ENCODE measurements at places on chromosomes 6 and 20.

GRCh38 chr20:43187476-43188233, 2.1 kb downstream of the PTPRT start:
- peak; percentile 17 for DNase-seq

- no peak for DNase-seq
Observed at GRCh38 chr6:121335087-121336008, 1.1 kb upstream of the TBC1D32 start.

GRCh38 chr20:568673-569415, 25.3 kb upstream of the CSNK2A1 start:
- DNase-seq = no peak

DNA sequence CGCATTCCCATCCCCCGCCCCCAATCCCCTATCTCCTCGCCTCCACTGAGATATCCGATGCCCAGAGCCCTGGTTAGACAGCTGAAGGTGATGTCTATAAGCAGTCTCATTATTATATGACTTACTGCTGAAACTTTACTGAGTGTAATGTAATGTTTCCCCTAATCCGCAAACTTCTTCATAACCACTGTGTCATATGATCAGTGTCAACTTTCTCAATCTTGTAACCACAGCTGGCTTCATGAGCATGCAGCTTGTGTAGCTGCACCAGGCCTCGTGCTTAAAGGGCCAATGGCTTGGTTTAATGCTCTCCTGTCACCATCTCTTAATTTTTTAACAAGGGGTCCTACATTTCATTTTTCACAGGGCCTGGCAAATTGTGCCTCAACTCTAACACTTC, 8.1 kb downstream of the ASIP start:
- no peak for DNase-seq

DNA sequence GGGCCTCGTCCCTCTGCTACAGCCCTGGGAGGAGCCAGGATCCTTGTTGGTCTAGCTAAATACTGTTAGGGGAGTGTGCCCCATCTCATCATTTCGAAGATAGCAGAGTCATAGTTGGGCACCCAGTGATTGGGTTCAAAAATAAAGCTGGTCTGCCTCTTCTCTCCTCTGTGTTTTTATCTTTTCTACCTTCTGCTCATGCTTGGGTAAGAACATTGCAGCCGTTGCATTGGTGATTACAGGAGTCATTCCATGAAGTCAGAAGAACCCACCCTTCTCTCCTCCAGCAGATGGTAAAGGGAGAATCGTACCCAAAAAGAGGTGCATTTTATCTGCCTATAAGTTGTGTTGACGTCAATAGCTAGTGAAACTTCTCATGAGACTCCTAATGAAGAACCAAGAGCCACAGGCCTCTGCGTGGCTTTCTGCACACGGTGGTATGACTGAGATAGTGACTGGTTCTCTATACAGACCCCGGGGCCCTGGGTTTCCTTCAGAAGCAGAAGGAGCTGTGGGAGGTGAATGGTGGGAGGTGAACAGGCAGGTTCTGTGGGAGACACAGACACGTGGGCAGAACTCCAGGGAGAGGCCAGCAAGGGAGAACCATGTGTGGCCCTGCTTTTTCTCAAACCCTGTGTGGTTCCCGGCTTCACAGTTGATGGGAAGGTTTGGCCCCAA, 5.7 kb upstream of the FAM209A start:
- no peak for DNase-seq

GRCh38 chr6:158419339-158419909, 107.2 kb downstream of the TULP4 start:
- no peak for DNase-seq

- DNase-seq = no peak
Observed at GRCh38 chr20:64232794-64233193, 22.8 kb upstream of the PCMTD2 start.

- DNase-seq = no peak
Observed at GRCh38 chr6:14544666-14545065, 427.1 kb downstream of the CD83 start.

GRCh38 chr6:37083243-37084138, 78.0 kb downstream of the FGD2 start:
- no peak for DNase-seq

DNA sequence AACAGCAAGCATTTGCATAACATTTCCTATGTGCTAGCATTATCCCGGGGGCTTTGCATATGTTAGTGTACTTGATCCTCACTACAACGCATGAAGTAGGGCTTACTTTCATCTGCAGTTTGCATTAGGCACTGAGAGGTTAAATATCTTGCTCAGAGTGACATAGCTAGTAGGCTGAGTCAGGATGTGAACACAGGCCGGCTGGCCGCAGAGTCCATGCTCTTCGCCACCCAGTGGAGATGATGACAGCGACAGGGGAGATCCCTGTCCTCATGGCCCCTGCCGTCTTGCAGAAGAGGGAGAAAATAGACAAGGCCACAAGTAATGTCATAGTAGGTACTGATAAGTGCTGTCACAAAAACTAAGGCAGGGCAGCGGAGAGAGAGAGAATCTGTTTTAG, 46.9 kb downstream of the LYRM4 start:
- DNase-seq = no peak

DNA sequence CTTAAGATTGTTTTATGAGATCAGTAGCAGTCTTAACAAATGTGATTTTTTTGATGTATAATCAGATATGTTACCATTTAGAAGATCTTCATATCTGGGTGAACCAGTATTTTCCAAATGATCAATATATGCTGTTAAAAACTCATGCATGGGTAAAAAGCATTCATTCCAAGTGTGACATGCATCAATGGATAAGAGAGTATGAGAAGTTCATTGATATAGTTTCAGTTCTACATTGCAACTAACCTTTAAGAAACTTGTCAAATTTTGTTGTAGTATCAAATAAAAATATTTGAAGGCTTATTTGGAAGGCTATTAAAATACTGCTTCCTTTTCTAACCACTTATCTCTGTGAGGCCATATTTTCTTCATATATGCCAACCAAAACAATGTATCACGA, 117.7 kb downstream of the FIG4 start:
- DNase-seq = no peak

DNA sequence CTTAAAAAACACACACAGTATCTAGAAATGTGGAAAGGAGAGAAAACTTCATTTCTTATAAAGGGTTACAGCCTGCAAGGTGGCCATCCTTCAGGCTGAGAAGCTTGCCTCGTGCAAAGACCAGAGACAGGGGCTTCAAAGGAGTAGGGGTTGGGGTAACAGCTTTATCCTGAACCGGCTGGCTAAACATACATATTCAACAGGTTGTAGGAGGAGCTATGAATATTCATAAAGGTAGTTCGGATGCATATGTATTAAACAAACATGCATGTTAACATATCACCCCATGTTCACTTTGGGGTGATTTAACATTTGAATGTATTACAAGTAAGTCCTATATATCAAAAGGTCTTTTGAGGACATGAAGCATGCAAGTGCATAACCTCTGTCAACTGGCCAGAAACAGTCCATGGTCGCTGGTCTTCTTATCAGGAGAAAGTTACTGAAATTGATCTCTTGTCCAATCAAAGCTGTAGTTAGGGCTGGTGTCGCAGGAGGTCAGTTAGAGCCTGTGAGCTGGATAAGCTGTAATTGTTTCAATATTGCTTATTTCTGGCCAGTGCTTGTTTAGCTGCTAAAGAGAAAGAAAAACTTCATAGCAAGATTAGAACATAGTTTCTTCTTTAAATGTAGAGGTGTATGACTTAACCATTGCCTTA, 2.3 kb upstream of the STMND1 start:
- DNase-seq = no peak

- no peak for DNase-seq
Observed at GRCh38 chr6:163958646-163959045, 544.1 kb downstream of the QKI start.

DNA sequence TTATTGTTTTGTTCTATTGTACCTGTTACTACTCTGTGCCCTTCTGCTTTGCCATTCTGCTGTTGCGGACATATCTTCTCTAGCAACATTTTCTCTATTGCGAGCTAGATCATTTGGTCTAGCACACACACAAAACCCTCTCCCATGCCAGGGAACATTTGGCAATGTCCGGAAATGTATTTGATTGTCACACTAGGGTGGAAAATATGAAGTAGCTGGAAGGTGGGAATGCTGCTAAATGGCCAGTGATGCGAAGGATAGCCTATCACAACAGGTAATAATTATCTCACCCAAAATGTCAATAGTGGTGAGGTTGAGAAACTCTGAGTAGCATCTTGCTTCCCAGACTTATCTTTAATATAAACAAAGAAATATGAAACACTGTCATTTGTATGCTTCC, 331.9 kb downstream of the HTR1B start:
- no peak for DNase-seq

GRCh38 chr6:157017022-157017421, 239.8 kb downstream of the ARID1B start:
- no peak for DNase-seq

DNA sequence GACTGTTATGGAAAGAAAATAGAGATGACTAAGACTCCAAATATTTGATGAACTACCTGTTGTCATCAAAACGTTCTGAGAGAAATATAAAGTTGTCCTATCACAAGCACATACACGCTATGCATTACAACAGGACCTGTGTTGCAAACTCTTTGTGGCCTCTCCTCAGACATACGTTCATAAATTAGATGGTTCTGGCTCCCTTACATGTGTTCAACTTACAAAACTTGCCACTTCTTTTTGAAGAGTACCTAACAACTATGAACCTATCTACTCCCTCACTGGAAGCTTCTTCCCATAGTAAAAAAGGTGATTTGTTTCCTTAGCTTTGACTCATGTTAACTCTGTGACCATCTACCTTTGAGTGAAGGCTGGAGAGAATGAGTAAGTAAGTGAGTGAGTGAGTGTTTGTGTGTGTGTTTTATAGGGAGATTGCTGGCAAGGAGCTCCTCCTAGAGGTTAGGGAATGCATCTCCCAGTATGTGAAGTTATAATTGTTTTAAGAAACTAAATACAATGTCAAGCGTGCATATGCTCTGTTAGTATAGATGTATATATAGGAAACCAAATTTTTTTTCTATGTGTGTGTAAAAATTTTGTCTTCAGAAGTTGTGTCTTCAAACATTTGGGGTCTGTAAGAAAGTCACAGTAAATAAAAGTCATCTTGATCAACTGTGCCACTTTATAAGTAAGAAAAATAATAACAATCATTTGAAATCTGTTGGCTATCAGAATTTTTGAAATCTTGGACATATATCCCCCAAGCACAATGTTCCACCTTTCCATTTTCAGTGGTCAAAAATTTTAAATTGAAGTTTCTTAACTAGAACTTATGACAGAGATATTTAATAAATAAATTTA, 1211.1 kb upstream of the GJE1 start:
- no peak for DNase-seq

GRCh38 chr6:31070711-31071197, 41.6 kb downstream of the C6orf15 start:
- DNase-seq = no peak

GRCh38 chr6:158043586-158044524, 62.2 kb downstream of the SYNJ2 start:
- no peak for DNase-seq

- no peak for DNase-seq
Observed at GRCh38 chr6:132715204-132715603, 1.3 kb upstream of the VNN1 start.

DNA sequence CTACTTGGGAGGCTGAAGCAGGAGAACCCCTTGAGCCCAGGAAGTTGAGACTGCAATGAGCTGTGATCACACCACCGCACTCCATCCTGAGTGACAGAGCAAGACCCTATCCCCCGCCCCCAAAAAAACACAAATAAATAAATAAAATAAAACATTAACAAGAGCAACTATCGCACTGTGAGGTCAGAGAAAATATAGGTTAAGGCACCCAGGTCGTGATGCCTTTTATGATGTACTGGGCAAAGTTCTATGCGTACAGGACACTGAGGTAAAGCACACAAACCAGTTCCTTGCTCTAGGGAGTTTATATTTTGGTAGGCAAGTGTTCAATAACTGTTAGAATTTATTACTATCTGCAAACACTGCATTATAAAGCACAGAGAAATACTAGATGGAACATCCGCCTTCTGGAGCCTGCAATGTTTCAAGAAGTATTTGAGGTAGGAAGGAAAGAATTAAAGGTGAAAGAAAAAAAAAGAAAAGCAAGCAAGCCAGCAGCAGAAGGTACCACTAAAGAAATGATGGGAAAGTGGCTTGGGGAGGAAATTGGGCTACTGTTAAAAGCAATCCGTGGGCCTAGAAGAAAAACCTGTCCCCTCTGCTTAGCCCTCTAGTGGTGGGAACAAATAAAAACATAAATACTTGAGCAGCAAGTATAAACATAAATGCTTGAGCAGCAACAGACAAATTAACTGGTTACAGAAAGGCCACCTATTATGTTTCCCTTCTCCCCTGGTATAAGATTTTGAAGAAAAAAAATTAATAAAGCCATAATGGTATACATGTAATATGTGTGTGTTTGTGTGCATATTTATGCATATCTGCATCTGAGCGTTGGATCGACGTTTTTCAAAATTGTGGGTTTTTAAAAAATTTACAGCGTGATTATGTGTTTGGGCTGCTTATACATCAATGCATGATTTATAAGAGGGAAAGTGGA, 128.0 kb downstream of the PHACTR1 start:
- DNase-seq = no peak

DNA sequence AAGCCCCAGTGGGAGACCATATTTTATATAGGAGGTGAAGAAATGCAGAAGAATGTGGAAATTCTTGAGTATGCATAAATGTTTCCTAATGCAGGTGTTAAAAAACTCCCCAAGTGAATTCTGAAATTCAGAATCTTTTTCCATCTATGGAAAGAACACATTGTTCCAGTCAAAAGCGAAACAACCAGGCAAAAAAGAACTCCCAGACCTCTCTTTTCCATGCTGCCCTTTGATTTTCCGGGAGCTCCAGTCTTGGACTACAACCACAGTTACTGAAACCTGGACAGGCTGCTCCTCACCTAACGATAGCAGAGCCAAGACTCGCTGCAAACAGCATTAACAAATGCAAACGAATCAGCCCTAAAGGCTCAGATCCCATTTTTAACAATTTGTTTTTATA, 108.7 kb upstream of the CNKSR3 start:
- DNase-seq = no peak

GRCh38 chr6:66897576-66897975, 1190.5 kb upstream of the EYS start:
- DNase-seq = no peak

GRCh38 chr20:18672834-18673233, 85.0 kb downstream of the DTD1 start:
- no peak for DNase-seq

- DNase-seq = no peak
Observed at GRCh38 chr6:44826025-44826676, 438.6 kb downstream of the CDC5L start.

DNA sequence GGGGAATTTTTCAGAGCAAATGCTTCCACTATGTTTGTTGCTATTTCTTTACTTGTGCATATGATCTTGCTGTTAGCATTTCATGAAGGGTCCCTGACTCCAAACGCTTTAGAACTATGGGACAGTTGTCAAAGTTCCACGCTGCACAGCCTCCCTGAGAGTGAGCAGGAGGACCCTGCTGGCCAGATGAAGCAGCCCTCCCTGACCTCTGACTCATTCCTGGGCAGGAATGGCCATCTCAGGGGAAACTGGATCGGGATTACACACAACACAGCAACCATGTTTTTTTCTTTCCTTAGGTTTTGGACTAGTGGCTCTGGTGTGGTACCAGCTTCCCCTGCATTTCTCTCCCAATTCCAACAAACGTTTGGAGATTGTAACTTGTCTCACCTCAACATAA, 710.9 kb upstream of the AGPAT4 start:
- no peak for DNase-seq

GRCh38 chr6:157312757-157313156, 10.6 kb downstream of the TMEM242 start:
- no peak for DNase-seq
